ENCODE measurements at places on chromosomes 11 and 22.

GRCh38 chr11:77589181-77589520 is 602 bp upstream of the AQP11 start:
- peak; percentile 70 for DNase-seq

DNA sequence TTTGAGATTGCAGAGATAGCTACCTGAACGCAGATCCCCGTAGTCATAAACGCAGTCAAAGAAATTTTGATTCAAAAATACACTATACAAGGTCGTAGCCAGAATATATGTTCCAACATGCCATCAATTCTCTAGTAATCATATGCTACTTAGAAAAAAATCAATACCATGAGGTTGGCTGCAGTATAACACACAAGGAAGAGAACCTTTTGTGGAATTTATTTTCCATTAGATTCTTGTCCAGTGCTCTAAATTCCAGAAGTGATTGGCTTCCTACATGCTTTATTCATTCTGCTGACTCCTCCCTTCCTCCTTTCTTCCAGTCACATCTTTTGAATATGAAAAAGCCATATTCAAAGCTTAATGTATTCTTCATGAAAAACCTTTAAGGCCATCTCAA is 189.9 kb downstream of the NTM start:
- DNase-seq: no peak

DNA sequence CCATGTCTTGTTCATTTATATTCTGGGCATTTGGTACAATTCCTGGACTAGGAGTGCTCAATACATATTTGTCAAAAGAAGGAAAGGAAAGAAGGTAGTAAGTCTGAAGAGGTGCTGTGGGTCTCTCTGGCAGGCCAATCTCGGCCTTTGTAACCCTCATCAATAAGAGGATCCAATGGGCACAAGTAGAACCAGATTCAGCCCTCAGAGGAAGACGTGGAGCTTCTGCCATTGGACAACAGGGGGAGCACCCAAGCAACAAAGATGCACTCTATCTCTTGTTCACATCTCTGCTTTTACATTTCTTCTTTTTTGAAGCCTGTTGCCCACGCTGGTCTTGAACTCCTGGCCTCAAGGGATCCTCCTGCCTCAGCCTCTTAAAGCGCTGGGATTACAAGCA is 2.2 kb upstream of the VPS11 start:
- DNase-seq: no peak

DNA sequence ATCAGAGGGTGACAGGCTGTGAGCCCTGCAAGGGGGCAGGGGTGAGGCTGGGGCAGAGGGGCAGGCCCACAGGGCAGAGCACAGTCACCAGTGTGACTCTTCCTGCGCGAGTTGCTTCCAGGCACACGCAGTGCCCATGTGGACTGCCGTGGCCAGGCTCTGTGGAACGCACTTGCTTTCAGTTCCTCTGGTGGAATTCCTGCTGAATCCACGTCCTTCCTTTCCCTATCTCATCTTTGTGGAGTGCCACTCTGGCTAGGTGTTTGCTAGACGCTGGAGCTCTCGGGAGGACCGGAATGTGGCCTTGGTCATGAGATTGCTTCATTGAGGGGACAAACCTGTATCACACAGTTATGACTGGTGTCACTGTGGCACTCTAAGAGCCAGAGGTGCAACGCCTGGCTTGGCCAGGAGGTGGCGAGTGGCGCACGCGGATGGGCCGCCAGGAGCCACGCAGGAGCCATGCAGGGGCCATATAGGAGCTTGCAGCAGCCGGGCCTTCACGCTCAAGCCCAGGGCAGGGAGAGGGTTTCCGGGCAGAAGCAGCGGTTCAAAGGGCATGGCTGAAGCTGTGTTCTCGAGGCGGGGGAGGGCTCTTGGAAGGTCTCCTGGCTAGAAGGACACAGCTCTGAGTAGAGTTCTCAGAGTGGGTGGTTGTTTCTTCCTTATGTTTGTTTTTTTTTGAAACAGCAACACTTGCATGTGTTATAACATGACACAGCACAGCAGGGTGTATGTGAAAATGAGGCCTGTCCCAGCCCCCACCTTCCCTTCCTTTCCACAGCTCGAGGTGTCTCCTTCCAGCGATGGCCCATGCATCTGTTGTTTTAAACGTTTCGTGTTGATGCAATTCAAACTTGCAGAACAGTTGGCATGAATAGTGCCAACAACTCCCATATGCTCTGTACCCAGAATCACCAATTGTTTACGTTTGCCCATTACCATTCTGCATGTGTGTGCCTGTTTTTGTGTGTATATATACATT is 36.2 kb downstream of the TBC1D22A start:
- DNase-seq: no peak

DNA sequence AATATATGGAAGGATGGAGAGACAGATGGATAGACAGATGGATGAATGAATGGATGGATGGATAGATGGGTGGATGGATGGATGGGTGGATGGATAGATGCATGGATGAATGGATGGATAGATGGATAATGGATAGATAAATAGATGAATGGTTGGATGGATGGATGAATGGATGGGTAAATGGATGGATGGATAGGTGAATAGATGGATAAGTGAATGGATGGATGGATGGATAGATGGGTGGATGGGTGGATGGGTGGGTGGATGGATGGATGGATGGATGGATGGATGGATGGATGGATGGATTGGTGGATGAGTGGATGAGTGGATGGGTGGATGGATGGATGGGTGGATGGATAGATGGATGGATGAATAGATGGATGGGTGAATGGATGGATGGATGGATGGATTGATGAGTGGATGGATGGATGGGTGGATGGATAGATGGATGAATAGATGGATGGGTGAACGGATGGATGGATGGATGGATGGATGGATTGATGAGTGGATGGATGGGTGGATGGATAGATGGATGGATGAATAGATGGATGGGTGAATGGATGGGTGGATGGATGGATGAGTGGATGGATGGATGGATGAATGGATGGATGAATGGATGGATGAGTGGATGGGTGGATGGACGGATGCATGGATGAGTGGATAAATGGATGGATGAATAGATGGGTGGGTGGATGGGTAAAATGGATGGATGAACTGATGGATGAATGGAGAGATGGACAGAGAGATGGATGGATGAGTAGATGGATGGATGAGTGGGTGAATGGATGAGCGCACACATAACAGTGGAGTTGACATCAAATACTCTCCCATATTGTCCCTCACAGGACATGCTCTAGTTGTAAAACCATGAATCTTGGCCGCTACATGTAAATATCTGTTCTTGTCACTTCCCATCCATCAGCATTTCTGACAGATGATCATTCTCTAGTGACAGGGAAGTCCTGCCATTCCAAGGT is 8.8 kb downstream of the LSP1 start:
- no peak for DNase-seq

DNA sequence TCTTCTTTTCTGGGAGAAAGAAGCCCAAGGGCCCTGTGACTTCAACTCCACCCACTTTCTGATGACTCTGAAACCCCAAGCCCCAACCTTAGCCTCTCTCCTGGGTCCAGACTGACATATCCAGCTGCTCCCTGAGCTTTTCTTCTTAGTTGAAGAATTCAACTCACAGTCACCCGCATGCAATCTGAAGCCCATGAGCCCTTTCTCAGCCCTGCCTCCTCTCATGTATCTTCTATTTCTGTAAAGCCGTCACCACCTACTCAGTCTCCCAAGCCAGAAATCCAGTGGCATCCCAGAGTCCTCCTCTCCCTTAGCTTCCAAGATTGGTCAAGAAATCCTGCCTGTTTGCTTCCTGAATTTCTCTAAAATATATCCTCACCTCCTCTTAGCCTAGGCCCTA is 7.1 kb upstream of the TMA7B start:
- DNase-seq: no peak

DNA sequence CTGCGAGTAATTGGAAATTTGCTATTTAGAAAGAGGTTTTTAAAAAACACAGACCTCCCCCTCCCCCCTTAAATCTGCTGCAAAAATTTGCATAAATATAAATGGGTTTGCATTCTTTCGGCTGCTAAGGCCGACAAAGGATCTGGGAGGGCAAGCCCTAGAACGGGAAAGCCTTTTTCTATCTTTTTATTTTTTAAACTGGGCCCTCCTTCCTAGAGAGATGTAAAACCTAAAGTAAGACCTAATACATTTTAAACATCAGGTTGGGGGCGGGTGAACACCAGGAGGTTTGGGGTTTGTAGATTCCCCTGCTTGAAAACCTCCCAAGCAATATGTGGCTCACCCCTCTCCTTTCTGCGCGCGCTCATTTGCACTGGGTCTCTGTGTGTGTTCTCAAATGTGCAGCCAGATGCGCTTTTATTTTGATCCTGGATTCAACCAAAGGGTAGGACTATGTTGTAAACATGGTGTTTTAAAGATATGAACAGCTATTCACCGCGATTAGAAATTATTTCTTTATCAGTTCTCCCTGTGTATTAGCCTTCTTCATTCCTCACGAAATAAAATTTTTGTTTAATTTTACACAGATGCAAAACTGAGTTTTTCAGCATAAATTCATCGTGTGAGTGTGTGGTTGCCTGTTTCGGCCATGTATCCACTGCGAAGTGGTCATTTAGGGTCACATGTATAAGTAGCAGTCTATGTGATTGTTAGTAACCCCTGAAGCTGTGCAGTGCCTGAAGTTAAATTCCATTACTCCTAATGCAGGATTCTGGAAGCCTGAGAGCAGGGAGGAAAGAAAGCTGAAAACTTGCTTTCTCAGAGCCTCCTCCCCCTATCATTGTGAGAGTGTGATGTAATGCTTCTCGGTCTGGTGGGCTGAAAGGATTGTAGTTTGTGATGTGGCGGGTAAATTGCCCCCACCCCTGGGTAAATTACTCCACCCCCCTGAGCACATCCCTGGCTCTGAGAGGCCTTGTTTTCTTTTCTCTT is 988 bp downstream of the TNRC6B start:
- no peak for DNase-seq

- peak; percentile 87 for DNase-seq
Observed at GRCh38 chr22:25475257-25476022, 89.0 kb upstream of the GRK3 start.

- no peak for DNase-seq
Observed at GRCh38 chr11:126483621-126484195, 128.2 kb downstream of the ST3GAL4 start.

DNA sequence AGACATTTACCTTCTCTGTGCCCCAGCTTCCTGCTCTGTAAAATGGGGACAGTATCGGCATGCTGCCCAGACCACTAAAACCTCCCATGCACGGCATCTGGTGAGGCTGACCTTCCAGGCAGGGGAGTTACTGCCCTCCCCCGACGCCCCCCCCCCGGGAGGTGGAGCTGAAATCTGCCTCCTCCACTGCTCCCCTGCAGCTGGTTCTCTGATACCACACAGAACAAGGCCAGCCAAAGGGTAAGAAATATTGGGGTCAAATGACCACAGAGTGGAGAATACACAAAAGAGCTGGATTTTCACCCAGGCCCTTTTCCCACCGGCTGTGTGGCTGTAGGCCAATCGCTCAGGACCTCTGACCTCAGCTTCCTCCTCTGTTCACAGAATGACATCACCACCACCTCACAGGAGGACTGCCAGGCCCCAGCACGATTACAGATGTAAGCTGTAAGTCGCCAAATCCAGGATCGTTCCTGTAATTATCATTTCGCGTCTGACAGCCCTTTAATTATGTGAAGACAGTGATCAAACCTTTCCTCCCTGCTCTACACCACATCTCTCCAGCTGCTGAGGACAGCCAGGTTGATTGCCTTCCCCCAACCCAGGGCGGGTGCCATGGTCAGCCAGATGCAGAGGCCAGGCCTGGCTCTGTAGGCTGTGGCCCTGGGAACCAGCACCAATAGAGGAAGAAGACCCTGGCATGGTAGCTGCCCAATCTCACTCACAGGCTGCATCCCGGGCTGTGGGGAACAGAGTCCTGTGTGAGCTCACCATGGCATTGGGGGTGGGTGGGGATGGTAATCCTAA is 35.7 kb upstream of the KLHL35 start:
- no peak for DNase-seq

- DNase-seq: no peak
Observed at GRCh38 chr11:9615031-9615451, 41.6 kb downstream of the WEE1 start.

DNA sequence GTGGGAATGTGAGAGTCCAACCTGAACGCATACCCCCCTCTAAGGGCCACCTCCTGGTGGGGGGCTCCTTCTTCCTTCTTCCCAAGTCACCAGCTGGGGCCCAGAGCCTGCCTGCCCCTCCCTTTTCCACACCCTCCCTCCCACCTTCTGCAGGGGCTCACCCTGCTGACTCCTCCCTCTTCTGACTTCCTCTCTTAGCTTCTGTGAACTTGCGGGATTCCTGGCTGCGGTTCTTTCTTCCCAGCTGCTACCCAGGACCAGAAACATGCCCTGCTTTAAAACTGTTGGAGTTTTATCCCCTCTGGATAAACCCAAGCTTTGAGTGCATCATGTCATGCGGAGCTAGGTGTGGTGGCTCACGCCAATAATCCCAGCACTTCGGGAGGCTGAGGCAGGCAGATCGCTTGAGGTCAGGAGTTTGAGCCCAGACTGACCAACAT is 10.2 kb downstream of the LRRC74B start:
- no peak for DNase-seq

Measured in NCI-H187 (cell line).